ENCODE measurements at places on chromosomes 6 and 20.

DNA sequence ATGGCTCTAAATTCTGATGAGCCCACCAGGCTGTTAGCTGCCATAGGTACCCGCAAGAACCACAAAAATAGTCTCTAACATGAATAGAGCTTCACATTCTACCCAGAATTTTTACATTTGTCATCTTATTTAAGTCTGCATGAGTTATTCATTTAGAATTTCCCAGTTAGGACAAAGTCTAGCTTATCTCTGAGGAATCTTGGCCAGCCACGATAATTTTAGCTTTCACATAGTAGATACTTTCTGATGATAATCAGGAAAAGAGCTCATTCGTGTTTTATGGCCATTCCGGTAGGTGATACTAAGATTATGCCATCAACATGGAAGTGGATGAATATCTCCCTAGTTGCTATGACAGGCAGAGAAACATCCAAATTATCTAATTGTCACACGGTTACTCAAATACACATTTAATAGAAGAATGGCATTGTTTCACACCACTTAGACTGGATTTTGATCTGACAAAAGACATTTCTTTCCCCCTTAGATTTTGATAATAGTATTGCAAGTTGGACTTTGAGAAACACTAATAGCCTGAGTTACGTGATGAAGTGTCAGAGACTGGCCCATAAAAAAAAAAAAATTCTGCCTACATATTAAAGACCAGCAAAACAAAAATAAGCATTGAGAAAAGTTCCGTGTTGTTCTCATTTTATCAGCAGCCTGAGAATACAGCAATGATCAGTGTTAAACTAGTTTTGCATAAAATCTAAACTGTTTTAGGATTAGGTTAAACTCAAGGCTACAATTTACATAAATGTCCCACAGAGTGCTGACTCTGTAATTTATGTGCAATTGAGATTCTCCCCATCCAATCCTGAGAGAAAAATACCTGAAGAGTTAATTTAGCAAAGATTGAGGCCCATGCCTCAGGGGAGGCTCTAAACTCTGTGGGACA lies 397.5 kb upstream of the ARID1B start:
- no peak for DNase-seq

DNA sequence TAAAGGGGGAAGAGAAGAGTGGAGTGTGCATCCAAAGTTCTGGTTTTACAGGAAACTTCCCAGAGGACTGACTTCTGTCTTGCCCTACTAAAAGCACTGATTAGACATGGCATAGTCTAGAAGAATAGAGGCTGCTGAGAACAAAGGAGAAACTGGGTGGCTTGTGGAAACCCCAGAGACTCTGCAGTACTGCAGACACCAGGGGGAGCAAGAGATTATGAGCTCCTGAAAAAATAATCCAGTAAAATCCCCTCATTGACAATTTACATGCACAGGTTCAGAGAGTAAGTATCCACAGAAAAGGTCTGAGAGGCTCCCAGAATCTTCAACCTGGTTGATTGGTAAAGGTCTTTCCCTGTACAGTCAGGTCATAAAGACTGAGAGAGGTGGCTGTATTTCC lies 48.7 kb upstream of the CLVS2 start:
- no peak for DNase-seq

DNA sequence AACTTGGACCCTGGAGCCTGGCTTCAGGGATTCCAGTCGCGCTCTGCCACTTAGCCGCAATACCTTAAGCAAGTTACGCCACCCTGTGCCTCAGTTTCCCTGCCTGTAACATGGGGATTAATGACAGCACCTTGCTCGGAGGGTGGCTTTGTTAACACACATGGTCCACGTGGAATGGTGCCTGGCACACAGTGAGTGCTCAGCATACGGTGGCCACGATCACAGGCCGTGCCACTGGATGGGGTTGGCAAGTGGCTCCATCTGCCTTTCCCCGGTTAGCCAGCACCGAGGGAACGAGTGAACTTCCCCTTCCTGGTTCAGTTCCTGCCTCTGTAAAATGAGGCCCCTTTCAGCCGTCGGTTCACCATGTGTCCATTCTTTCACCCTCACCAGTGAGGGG lies 17.2 kb downstream of the C6orf132 start:
- DNase-seq = no peak

- no peak for DNase-seq
Observed at GRCh38 chr6:44797746-44798145, 410.2 kb downstream of the CDC5L start.

DNA sequence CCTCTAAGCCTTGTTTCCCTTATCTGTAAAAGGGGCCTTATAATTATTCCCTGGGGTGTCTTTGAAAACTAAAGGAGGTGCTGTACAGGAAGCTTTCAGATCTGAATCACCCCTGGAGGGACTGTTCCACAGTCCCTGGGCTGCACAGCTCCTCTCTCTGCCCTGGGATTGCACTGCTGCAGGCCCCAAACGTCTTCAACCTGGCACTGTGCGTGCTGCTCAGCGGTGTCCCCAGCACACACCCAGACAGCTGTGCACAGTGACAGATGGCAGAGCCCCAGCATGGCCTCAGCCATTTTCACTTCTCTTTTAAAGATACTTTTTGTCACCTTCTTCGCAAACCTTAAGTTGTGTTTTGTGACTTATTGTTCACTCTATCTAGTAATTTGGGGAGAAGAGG lies 50.7 kb upstream of the INSM1 start:
- no peak for DNase-seq

DNA sequence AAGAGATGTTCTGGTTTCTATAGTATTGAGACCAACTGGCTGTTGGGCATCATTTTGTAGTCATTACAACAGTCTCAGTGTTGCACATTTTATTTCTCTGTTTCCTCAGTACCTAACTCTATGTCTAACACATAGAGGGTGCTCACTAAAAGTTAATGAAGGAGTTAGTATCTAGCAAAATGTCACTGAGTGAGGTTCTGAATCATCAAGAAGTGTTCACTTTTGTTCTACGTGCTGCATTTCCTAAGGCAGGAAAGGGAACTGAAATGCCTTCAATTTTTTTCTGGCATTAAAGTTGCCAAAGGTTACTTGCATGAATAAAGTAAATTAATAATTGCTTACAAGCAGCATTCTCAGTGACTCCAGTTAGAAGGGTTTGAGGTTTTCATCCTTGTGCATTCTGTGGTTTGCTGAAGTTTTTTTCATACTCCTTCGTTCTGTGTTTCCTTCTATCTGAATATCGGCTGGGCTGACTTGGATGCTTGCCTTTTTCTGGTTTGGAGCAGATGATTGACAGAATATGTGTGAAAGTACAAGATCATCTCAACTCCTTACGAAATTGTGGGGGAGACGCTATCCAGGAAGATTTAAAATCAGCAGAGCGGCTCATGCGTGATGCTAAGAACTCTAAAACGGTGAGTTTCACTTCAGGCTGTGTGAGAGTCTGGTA lies 114.5 kb upstream of the SCGN start:
- DNase-seq = no peak

DNA sequence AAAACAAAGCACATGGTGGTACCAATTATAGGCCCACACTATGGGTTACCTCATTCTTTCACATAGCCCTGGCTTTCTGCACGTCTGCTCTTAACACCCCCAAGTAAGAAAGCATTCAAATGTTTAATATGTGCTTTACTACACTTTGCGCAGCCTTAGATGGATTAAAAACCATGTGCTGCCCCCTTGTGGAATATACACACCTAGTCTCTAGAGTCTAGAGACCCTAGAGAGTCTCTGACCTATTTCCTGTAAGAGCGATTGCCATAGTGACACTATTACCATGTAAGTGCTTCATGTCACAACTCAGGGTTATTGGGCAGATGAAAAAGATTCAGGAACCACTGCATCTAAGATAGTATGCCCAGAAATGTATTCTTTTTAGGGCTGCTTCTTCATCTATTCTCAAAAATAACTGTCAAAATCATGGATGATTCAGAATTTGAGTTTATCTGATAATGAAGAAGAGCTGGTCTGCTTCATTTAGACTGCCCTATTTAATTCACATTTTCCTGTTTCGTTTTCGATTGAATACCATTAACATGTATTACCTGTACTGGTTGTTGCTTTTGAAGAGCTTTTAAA lies 186.3 kb downstream of the ADGB start:
- DNase-seq = no peak

Measured in activated naive CD4-positive, alpha-beta T cell (primary cell).